ENCODE measurements at places on chromosomes 11 and 22.

DNA sequence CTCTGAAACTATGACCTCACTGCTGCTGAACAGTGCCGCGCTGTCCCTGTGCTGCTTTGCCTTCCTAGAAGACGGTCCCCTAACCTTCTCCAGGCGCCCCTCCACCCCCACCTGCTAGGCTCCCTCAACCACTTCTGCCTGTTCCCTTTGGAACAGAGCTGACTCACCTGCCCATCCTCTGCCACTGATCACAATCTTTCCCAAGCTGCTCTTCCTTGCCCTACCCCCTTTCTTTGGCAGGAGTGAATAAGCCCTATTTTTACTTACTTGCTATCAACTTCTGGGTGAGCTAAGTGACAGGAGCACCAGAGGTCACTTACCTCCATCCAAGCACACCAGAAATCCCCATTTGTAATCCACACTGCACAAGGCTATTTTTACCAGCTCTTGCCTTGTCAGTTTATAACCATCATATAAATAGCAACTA lies 116.0 kb upstream of the BID start:
- DNase-seq = no peak

GRCh38 chr11:6307876-6308275 lies 12.4 kb downstream of the CAVIN3 start:
- DNase-seq = no peak

DNA sequence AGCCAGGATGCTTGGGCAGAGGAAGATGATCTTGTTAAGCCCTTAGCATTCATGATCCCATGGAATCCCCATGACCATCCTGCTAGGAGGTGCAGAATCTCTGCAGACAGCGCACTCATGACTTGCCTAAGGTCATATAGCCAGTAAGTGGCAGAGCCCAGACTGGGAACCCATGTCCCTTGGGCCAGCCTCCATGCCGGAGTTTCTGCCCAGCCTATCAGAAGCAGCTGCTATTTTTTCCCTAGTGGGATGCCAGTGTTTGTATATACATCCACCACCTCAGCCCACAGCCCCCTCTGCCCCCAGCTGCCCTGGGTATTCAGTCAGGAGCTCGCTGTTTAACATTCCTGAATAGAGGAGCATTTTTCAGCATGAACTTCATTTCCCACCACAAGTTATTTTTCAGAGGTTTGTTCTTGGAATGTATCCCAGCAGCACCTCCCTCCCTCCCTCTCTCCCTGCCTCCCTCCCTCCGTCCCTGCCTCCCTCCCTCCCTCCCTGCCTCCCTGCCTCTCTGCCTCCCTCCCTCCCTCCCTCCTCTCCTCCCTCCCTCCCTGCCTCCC lies 34.4 kb upstream of the SUSD2 start:
- DNase-seq = no peak

GRCh38 chr22:48779211-48779643 lies 1048.4 kb downstream of the BRD1 start:
- no peak for DNase-seq

DNA sequence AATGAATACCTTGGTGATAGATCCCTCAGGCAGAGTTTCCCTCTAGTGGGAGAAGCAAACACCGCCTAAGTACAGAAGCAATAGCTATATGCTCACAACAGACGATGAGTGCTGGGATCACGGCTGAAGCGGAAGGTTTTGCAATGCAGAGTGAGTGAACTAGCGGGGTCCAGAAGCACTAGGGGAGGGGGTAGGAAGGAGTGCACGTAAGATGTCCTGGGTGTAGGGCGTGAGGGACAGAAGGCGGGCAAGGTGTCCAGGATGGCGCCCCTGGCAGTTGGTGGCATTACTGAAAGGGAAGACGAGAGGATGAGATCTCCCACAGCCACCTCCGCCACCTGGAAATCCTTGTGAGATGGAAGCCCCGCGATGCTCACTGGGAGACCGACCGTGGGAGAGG lies 81.0 kb downstream of the ETS1 start:
- no peak for DNase-seq

GRCh38 chr22:49954991-49955580 lies 5.5 kb upstream of the PIM3 start:
- no peak for DNase-seq

GRCh38 chr11:7692426-7692825 lies 13.9 kb downstream of the OVCH2 start:
- no peak for DNase-seq

- DNase-seq = no peak
Measured at GRCh38 chr11:87306262-87306851, 268.6 kb downstream of the TMEM135 start.

- no peak for DNase-seq
Measured at GRCh38 chr11:29334776-29335130, 682.1 kb downstream of the KCNA4 start.

- no peak for DNase-seq
Measured at GRCh38 chr11:126700768-126701519, 299.6 kb downstream of the KIRREL3 start.

DNA sequence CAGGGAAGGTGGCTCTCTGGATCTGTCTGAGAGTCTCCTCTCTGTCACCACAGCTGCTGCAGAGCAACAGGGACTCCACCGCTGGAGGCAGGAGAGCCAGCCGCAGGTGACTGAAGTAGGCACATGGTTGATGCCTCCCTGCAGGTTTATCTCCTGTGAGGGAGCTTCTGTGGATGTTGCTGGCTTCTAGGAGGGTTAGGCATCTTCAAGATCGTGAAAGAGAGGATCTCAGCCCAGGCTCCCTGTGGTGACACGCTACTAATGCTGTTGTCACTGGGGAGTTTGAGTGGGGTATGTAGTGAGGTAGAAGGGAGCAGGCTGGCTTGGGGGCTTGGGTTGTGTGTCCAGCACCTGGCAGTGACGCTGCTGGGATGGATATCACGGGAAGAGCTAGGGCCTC lies 34.1 kb downstream of the DAGLA start:
- DNase-seq = no peak

- no peak for DNase-seq
Measured at GRCh38 chr11:73240190-73240781, 22.2 kb downstream of the P2RY2 start.

DNA sequence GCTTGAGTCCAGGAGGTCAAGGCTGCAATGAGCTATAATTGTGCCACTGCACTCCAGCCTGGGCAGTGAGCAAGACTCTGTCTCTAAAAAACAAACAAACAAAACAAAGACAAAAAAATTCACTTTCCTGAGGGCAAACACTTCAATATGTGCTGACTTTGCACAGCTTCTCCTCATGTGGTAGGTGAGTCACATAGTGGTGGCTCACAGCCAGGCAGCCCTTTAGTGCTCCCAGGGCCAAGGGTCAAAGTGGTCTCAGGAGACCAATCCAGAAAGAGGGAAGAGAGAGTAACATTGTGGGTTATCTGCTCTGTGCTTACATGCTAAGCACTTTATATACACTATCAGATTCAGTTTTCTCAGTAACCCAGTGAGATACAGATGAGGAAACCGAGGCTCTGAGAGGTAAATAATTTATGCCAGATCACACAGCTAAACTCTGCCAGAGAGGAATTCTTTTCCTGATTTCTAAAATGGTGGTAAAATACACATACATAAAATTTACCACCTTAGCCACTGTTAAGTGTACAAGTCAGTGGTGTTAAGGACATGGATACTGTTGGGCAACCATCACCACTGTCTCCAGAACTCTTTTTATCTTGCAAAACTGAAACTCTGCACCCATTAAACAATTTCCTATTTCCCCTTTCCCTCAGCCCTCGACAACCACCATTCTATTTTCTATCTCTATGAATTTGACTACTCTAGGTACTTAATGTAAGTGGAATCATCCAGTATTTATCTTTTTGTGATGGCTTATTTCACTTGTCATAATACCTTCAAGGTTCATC lies 231.7 kb upstream of the NARS2 start:
- no peak for DNase-seq

DNA sequence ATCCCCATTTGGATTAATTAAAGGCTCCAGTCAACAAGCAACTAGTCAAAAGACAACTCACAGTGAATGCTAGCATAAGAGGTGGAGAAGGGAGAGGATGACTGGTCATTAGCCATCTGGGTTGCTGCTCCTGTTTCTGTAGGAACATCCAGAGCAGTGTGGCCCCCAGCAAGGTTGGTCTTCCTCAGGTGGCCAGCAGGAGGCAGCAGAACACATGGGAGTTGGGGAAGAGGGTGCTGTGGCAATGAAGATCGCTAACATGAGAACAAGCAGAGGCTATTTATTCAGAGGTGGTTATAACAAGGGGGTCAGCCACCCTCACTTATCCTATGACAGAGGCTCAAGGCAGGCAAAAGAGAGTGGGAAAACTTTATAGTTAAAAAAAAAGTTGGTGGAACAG lies 21.3 kb downstream of the IZUMO1R start:
- DNase-seq = peak; percentile 39

- DNase-seq = peak; percentile 24
Measured at GRCh38 chr22:28798810-28799605, 1.4 kb downstream of the XBP1 start.

DNA sequence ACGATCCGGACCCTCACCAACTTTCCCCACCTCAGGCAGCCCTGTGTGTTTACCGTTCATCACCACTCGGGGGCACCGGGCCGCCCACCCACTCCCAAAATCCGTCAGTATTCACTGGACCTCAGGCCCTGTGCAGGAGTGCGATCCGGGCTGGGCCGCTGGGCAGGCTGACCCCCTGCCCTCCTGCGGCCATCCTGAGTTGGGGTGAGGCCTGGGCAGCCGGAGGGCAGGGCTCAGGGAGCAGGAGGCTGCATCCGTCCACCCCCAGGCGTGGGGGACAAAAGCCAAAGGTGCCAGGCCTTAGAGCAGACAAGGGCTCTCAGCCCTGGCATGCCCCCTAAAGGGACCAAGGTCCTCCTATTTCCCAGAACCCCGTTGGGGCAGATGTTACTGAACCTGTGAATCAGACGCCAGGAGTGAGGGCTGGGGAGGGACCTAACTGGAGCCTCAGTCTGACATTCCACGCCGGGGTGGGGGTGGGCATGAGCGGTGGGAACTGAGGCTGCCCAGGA lies 16.8 kb upstream of the TMEM191C start:
- DNase-seq = no peak

- no peak for DNase-seq
Measured at GRCh38 chr22:46902436-46902835, 140.0 kb downstream of the TBC1D22A start.

DNA sequence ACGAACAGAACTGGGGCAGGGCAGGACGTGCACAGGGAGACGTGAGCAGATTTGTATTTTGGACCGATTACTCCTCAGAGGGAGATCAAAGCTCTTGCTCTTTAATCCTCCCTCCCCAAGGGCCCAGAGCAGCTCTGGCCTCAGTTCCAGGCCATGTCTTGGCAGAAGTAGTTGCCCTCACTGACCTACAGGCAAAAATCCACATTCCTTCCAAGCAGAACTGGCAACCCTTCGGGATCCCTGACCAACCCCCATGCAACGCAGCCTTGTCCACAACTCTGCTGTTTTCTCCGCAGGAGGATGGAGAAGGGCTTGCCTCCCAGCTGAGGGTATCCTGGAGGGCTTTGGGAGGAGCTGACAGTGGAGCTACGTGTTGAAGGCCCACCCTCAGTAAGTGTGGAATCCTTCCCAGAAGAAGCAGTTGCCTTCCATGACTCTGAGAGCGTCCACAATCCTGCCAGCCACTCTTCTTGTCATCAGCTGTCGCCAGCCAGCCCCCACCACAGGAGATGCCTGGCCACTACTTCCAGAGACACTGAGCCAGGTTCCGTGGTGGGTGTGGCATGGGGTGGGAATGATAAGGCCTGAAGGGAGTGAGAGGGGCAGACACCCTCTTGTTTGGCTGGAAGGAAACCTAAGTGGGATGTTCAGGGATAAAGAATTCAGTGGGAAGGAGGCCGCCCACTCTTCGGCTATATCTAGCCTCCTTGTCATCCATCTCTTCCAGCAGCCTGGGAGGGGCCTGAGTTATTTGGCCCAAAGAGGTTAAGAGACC lies 68.1 kb downstream of the PDE2A start:
- DNase-seq = no peak

DNA sequence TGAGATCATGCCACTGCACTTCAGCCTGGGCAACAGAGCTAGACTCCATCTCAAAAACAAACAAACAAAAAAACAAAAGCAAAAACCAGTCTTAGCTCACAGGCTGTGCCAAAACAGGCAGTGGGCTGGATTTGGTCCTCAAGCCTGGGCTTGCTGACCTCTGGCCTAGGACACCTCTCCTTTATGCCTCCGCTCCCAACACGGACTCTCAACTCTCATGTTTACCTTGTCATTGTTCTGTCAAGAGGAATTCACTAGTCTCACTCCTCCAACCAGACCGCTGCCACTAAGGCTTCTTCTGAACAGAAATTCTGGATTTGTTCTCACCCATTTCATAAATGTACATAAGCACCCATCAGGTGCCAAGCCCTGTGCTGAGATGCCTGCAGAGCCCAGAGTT lies 42.6 kb downstream of the FAM83F start:
- DNase-seq = no peak

DNA sequence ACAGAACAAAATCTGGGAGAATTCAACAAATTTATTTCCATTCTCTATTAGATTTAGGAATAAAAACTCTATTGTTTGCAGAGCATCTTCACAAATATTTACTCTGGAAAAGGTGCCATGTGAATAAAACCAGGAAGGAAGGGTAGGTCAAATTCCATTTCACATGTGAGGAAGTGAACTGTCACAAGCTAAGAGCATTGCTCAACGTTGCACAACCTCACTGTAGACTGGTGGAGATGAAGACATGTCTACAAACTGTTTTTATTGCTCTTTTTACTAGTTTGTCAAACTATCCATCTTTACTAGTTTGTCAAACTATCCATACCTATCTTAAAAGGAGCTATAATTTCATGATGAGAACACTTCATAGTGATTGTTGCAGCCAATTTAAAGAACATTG lies 236.4 kb downstream of the CNTN5 start:
- no peak for DNase-seq

DNA sequence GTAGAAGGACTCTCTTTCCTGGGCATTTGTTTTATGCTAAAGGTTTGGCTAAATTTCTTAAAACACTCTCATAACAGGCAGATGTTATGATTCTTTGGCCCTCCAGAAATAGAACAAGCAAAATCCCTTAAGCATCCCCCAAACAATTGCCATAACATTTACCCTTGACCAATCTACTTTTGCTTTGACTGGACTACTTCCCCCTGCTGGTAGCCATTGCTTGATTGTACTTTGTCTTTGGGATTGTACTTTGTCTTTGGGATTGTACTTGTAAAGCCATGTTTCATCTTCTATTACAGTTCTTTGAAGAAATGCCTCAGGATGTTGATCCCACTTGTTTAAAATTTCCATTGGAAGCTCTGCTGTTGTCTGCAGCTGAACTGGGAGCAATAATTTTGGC lies 53.3 kb upstream of the GLYAT start:
- no peak for DNase-seq

DNA sequence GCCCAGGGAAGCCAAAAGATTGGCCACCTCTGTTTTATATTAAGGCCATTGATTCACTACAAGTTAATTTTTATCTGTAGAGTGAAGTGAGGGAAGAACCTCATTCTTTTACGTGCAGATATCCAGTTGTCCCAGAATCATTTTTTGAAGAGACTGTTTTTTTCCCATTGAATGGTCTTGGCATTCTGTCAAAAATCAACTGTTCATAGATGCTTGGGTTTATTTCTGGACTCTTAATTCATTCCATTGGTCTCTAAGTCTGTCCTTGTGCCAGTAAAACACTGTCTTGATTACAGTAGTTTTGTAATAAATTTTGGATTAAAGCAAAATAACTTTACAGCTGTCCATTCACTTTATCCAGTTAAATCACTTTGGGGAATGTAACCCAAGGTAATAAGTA lies 26.8 kb downstream of the WBP2NL start:
- DNase-seq = no peak

All from stimulated activated CD4-positive, alpha-beta T cell treated with anti-CD3 and anti-CD28 coated beads, Interleukin-2, amount 100 ng/mL, for 48 hours (primary cell).